Cortex of kidney (tissue), 1 donor: ENCODE measurements at places on chromosomes 7 and 10.

DNA sequence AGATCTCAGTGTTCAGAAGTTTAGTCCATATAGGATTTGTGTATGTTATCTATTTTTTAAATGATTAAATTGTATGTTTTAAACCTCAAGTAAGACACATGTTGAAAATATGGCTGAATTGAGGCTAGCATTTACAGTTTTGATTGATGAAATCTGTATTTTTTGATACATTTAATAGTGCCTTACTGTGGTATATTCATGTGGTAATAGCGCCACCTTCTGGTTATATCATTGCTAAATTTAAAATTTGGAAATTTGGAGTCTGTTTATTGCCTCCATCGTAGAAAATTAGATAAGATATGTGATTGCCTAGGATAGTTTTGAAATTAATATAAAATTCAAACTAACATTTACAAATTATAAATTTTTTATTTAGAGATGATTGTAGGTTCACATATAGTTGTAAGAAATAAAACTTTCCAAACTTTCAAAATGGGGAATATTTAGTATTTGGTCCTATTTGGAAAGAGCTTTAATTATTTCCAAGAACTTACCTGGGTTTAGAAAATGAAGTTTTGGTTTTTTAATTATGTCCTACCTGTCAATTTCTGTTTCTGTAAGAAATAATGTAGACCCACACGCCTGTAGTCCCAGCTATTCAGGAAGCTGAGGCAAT is 19.1 kb upstream of the ARMS2 start:
- no peak for DNase-seq

DNA sequence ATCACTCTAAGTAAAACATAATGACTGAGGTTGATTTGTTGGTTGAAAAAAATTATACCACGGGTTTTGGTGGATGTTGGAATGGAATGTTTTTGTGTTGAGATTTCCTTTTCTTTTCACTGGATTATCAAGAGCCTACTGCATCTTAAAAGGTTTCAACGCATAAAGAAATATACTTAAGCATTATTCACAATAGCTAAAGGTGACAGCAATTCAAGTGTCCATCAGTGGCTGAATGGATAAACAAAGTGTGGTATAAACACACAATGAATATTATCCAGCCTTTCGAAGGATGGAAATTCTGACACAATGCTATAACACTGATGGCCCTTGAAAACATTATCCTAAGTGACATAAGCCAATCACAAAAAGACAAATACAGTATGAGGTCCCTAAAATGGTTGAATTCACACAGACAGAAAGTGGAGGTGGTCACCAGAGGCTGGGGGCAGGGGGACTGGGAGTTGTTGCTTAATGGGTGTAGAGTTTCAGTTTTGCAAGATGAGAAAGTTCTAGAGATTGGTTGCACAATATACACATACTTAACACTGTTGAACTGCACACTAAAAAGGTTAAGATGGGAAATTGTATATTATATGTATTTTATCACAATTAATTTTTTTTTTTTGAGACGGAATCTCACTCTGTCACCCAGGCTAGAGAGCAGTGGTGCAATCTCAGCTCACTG is 122.3 kb downstream of the NRP1 start:
- DNase-seq, result no peak

- no peak for DNase-seq
Measured at GRCh38 chr10:99558708-99559107, 26.0 kb downstream of the NKX2-3 start.

GRCh38 chr10:104650072-104650471 is 9.0 kb downstream of the SORCS3 start:
- DNase-seq, result no peak

DNA sequence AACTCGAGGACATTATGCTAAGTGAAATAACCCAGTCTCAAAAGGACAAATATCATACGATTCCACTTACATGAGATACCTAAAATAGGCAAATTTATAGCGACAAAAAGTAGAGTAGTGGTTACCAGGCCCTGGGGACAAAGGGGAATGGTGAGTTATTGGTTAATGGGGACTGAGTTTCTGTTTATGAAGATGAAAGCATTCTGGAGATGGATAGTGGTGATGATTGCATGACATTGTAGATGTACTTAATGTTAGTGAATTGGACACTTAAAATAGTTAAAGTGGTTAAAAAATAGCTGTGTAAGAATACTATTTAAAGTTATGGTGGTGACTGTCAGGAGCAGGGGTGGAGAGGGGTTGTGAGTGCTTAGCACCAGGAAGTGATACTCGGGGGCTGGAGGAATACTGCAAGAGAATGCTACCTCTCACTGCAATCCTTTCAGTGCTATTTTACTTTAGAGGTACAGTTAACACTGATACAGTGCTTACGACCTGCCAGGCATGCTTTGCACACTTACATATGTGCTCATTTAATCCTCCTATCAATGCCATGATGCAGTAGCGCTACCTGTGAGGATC is 16.7 kb upstream of the TEX36 start:
- no peak for DNase-seq

DNA sequence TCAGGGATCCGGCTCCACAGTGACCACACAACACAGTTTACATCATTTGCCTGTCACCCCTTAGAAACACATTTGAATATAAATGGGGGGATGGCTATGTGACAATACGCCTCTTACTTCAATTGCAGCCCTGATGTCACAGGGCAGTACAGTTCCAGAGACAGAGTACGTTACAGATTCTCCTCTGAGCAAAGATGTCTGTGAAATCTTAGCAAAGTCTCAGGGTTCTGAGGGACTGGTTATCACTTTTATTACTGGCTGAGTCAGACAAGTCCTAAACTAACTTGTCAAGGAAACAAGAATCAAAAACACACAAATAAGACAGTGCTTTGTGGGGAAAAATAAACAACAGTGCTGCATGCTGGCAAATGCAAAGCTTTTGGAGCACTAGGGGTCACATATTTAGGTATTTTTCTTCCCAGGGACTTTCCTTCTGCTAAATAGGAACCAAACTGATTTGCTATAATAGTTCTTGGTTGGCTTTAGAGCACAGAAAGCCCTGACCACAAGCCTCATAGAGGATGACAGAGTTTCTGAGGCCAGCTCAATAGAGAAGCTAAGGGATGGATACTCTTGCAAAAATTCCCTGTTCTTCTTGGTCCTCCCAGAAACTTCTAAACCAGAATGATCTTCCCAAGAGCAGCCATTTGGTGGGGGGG is 501.6 kb downstream of the GRID1 start:
- DNase-seq, result no peak

DNA sequence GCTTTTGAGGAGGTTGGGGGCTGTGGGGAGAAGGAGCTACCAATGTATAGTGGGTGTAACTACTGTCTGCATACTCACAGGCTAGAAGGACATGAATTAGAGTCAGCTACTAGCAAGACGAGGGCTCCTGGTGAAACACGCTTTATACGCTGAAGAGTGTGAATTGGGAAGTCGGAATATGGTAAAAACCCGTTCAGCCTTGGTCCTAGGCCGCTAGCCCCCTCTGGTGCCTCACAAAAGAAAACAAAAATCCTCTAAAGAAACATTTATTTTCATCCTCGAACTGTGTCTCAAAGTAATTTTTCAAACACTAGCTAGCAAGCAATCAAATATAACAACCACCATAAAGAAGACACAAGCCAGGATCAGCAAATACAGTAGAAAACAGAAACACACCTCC is 338.1 kb upstream of the SEMA3C start:
- DNase-seq, result no peak

GRCh38 chr10:17872191-17873091 is 63.3 kb downstream of the MRC1 start:
- DNase-seq, result no peak

- no peak for DNase-seq
Measured at GRCh38 chr7:107505997-107506673, 36.3 kb downstream of the GPR22 start.

DNA sequence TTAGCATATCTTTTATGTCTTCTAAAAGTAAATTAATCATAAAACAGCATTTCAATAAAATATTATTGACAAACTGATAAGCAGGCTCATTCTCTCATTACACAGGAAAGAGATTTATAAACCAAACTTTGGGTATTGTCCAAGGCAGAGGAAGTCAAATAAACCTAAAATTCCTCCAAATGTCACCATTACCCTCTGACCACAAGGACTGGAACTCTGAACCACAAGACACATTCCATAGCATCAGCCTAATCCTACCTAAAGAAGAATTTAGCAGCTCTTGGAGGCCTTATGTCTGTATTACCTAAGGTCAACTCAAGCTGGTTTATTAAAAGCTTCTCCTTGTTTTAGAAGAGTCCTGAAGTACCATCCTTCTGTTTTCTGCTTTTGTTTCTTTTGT is 82.4 kb upstream of the SLC13A1 start:
- no peak for DNase-seq

- DNase-seq, result no peak
Measured at GRCh38 chr7:34191162-34191561, 285.8 kb downstream of the BMPER start.

- no peak for DNase-seq
Measured at GRCh38 chr10:80136134-80136571, 3.6 kb downstream of the PLAC9 start.

DNA sequence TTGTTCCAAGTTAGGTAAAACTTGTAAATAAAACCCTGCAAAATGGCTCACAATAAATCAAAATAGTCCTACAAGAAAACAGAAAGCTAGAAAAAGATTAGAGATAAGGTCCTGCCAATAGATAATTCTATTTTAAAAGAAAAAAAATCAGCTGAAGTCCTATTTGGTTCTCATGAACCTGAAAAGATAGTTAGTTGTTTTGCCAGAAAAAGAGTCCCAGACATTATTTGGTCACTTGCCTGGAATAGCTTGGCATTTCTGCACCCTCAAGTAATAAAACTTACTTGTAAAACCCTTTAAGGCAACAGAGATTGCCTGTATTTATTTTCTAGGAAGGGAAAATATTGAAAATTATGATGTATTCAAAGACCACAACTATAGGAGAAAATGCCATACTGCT is 47.7 kb downstream of the LRRN3 start:
- DNase-seq, result no peak

- DNase-seq, result no peak
Measured at GRCh38 chr10:89563861-89564478, 28.6 kb upstream of the SLC16A12 start.

DNA sequence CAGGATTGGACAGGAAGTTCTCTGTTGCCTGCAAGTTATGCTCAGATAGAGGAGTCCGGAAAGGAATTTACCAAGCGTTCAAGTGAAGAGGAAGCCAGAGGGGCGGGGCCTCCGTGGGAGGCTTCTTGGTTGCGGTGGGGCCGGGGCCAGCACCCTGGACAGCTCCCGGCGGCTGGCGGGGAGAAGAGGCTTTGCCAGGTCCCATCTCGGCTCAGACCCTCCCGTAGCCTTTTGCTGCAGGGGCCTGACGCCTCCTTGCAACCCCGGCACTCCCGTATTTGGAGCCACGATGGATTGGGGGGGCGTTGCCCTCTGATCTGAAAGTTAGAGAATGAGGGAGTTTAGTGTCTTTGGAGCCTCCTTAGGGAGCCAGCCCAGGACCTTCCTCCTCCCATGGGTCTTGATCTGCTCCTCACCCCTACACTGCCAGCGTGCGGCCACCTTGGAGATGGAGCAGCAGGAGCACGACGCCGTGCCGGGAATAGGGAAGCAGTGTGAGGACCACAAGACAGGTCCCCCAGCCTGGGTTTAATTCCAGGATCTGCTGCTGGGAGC is 3.1 kb upstream of the SLC18A3 start:
- no peak for DNase-seq

DNA sequence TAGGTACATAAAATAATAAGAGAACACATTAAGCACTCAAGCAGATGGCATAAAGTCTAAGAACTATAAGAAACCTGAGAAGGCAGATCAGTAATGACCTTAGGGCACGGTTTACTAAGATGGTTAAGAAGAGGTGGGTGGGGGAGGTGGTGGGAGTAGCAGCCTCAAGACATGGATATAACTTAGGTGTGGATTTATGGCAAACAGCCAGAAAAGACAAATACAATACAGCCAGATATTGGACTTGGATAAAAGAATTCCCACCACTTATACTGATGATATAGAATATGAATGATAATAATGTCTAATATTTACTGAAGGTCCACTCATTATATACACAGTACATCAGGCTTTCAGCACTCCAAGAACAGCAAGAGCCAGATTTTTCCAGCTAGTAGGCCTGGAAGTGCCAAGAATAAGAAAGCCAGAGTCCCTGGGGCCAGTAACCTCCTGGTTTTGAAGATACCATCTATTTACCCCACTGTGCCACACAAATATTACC is 11.9 kb downstream of the DPY19L1 start:
- DNase-seq, result no peak

DNA sequence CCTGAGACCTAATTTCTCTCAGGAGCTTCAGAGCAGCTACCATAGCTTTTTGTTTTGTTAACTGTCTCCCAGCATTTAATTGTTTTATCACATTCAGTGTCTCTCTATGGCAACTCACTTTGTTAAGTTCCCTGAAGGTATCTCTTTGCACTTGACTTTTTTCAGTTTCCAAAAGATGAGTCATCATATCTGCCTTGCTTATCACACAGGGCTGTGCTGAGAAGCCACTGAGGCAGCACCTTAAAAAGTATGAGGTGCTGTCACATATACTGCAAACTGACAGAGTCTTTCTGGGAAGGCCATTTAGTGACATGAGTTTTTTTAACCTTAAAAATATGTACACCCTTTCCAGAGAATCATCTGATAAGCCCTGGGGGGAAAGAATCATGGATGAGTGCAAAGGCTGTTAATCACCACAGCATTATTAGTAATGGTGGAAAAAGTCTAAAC is 56.8 kb downstream of the PPP1R3C start:
- DNase-seq, result no peak

DNA sequence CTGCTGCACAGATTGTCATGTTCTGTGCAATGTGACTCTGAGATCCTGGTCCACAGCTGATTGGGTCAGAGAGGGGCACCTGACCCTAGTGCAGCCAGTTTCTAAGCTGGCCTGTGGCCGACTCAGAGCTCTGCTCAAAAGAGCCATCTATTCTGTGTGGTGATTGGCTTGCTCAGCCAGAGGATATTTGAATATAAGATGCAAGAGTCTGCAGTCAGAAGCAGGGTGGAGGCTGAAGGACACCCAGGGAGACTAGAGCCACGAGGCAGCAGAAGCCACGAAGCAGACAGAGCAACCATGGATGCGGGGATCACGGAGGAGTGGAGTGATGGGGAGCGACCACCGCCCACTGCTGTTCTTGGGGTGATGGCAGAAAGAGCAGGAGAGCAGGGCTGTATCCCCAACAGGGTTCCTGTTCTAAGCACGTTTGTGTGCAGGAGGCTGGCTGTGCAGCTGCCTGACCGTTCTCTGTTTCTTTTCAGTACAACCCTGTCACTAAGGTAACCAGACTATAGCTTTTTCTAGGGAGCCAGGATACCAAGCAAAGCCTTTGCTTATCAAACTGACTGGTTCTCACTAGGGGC is 19.5 kb upstream of the RHEB start:
- no peak for DNase-seq

DNA sequence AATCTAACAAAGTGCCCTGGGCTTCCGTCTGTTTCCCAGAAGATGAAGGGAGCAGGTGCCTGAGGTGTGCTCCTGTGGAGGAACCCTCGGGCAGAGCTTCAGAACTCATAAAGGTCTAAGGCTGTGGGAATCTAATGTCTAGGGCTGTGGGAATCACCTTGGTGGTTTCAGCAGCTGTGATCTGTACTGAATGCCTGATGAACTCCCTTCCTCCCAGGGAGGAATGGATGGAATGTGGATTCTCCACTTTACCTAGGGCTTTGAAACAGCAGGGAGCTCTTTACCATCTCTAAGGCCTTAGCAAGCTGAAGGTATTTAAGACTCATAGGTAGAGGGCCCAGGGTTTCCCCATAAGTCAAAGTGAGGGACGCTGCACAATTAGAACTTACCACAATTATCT is 36.0 kb upstream of the SEMA3E start:
- no peak for DNase-seq
